ENCODE measurements at places on chromosomes 7 and 10. TPM values are rescaled to one million over a fixed set of nuclear protein-coding genes. Genes with fewer than 3 reads are reported as not detected.

The C1QL3 gene
- polyA plus RNA-seq, result not detected

DNA sequence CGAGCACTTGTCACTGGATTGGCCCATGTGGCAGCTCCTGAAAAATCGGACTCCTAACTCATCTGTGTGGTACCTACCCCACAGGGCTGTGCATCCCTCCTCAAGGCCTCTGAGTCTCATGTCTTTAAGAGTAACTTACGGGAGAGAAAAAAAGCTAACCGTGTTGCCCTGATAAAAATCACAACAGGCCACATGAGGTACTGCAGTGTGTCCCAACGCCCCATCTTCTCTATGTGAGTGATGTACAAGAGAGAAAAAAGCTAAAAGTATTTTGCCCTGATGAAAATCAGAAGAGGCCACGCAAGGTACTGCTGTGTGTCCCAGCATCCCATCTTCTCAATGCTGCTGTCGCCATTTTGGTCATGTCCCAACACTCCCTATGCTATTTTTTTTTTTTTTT lies 41.2 kb upstream of the ADRB1 start:
- DNase-seq, result no peak

- DNase-seq, result no peak
These were observed 3.4 kb upstream of the RHBDD2 start for GRCh38 chr7:75875113-75876080.

GRCh38 chr10:133251388-133252222 lies 13.9 kb downstream of the VENTX start:
- DNase-seq, result no peak

- DNase-seq, result no peak
These were observed 13.5 kb upstream of the GPR85 start for GRCh38 chr7:113100121-113100603.

GRCh38 chr7:123770378-123770777 lies 21.6 kb upstream of the WASL start:
- DNase-seq, result no peak

DNA sequence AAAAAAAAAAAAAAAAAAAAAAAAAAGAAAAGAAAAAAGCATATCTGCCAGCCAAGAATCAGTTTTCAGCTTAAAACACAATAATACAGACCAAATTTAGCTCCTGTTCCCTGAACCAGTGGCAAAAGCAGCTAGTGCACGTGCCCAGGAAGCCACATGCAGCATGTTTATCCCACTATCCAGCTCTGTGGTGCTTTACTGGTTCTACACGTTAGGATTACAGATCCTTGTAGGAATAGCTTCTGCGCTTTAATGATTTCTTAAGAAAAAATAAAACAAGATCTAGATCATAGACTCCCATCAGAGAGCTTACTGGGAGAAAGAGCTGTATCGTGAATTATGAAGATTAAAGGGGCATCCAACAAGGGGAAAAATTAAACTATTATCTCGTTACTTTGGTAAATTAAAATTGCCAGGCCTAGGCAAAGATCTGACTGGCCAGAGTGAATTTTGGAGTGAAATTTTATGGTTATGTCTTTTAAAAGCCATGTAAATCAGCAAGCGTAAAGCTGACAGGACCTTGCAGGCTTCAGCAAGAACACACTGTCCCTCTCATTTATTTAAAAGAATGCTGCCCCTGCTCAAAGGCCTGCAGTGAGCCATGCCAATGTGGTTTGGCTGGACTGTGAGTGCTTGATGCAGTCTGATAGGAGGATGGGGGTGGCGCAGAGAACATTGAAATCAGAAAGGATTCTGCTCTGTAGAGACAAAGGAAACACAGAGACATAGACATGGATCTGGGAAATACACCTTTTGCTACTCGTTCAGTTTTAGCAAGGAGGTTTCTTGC lies 177.3 kb upstream of the PHYHIPL start:
- no peak for DNase-seq

The HOXA3 gene
- 0.15 TPM for polyA plus RNA-seq

GRCh38 chr7:144470078-144470477 lies 66.6 kb upstream of the NOBOX start:
- no peak for DNase-seq

The OR2A1 gene
- polyA plus RNA-seq, result not detected

DNA sequence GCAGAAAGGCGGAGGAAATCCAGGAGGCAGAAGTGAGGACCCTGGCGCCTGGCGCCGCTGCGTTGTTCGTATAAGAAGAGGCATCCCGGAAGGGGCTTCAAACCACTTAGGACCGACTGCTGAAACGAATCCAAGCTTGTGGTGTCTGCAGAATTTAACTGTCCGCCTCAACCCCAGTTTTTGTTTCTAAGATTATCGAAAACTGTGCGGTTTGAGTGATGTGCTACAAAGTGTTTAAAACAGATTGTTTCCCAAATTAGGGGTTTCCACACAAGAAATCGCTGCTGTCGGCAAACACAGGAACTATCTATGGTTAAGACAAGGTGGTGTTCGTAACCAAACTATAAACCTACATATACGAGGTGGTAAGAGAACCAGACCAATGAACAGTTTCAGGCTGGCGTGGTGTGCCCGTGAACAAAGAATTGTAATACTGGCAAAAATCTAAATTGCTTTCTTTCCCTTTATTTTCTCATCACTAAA lies 835 bp upstream of the DGKI start:
- no peak for DNase-seq

The FBXL13 gene
- polyA plus RNA-seq, result 0.20 TPM

The SLC26A3 gene
- not detected for polyA plus RNA-seq

DNA sequence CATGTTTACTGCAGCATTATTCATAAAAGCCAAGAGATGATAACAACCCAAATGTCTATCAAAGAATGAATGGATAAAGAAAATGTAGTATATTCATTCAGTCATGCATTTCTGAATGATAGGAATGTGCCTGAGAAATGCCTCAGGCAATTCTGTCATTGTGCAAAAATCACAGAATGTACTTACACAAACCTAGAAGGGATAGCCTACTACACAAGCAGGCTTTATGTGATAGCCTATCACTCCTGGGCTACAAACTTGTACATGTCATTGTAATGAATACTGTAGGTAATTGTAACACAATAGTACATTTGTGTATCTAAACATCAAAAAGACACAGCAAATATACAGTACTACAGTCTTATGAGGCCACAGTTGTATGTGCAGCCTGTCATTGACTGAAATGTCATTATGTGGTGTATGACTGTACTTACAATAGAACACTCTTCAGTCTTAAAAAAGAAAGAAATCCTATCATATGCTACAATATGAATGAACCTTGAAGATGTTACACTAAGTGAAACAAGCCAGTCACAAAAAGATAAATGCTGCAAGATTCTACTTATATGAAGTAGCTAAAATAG lies 141.8 kb upstream of the GPR22 start:
- DNase-seq, result peak; percentile 24

The SFXN3 gene
- 100 TPM for polyA plus RNA-seq
